ENCODE measurements at places on chromosomes 4 and X. TPM values are rescaled to one million over a fixed set of nuclear protein-coding genes. Genes with fewer than 3 reads are reported as not detected.

- DNase-seq: no peak
Measured at GRCh38 chr4:79823148-79823763, 249.8 kb downstream of the ANTXR2 start.

DNA sequence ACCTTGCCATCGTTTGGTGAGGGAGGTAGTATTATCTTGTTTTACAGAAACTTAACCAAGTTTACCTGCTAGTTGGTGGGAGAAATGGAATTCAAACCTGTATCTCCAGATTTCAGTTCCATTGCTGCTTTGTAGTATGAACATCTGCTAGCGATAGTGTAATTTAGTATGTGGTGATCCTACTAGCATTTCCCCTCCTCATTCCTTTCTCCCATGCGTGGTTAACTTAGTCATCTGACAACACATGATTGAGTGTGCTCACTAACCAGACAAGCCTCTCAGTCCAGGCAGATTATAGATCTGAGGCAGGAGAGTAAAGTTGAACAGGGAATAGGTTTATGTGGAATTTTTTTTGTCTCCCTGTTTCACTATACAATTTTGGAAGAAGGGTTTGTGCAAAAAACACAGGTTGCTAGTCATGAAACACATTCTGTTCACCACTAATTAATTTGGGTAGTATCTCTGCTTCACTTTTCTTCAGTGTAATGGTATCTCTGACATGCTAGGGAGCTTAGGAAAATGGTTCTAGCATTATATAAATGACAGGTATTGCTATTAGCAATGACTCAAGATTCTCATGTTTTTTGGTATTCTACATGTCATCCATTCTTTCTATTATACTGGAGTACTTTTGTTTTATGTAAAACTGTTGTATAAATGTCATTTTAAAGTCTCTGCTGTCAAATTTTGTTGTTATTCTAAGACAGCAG, 21.7 kb downstream of the RBPJ start:
- DNase-seq: no peak

DNA sequence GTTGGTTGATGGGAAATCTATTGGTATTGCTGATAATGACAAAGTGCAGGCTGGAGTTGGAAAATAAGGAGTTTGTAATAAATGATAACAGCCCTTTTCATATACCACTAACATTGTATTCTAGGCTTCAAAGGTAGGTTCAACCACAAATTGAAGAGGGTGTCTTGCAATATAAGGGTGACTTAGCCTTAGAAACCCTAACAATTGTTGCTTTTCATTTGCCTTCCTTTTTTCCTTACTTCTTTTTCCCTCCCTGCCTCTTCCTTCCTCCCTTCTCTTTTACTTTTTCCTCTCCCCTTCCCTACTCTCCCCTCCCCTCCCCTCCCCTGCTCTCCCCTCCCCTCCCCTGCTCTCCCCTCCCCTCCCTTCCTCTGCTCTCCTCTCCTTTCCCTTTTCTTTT, 10.9 kb upstream of the AGA start:
- DNase-seq: no peak

GRCh38 chr4:168651374-168651773, 154.5 kb downstream of the PALLD start:
- no peak for DNase-seq

GRCh38 chrX:3476973-3477372, 130.5 kb upstream of the MXRA5 start:
- DNase-seq: no peak

GRCh38 chr4:166335256-166335938, 462.4 kb downstream of the TLL1 start:
- DNase-seq: no peak

- no peak for DNase-seq
Measured at GRCh38 chr4:118327554-118328241, 25.1 kb downstream of the PRSS12 start.

DNA sequence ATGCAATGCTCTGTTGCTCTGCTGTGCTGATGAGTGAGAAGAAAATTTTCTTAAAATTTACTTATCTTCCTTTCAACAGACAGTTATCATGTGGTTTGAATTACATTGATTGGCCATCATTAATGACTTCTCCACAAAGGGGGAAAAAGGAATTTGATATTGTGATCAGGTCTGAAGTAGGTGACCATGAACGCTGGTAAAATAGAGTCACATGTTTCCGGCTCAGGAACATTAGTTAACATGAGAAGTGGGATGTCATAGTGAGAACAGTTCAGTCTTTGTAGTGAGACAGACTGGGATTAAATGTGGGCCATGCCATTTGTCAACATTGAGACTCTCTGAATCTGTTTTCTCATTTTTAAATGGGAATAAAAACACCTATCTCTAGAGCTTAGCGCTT, 50.6 kb downstream of the GBA3 start:
- no peak for DNase-seq

- DNase-seq: no peak
Measured at GRCh38 chrX:44143061-44143602, 169.9 kb upstream of the NDP start.

Gene SFRP2
- not detected for total RNA-seq

Gene IQSEC2
- total RNA-seq: 9.5 TPM

Gene SOD3
- 46.9 TPM for total RNA-seq

Gene NDUFC1
- 226 TPM for total RNA-seq

Gene DMD
- total RNA-seq: 212 TPM
